Foreskin keratinocyte (primary cell): ENCODE measurements at places on chromosomes 11 and 22. TPM values are rescaled to one million over a fixed set of nuclear protein-coding genes. Genes with fewer than 3 reads are reported as not detected.

KCNJ11 gene
- total RNA-seq: 0.04 TPM in 1 of 2 replicates, not detected in the other

KIAA1671 gene
- total RNA-seq: 22.6 and 26.2 TPM in 2 replicates

- DNase-seq: no peak
These were observed at the start of gene LYVE1 for GRCh38 chr11:10568486-10568941. LYVE1 (minus strand) TSS chr11:10568665; CDS start chr11:10568532, 133 bp downstream.

DNA sequence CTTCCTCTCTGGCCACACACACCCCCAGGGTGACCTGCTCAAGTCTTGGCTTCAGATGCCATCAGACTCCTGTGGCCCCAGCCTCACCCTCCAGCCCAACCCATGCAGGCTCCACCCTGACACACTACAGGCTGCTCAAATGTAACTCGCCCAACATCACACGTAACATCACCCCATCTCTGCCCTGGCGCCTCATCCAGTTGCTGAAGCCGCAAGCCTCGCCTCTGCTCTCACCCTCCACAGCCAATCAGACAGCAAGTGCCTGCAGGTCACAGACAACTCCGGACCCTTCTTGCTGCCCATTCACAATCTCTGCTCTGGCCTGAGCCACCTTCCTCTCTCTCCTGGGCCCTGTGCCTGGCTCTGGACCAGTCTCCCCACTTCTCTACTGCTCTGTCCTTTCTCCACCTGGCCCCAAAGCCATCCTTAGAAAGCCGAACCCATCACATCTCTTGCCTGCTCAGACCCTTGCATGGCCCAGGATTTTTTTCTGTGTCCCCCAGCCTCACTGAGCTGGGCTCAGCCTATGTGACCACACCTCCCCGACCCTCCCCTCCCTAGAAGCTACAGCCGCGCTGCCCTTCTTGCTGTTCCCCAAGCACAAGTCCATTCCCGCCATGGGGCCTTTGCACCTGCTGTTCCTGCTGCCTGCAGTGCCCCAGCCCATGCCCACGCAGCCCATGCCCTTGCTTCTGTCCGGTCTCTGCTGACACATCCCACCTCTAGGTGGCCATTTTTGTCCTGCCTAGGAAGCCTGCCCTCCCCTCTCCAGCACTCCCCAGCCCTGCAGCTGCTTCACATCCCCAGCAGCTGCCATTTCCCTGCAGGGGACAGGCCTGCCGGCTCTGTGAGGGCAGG, 333.9 kb downstream of the CTTN start:
- no peak for DNase-seq
